Ascending aorta (tissue), 2 donors: ENCODE measurements at places on chromosomes 16 and 17.

DNA sequence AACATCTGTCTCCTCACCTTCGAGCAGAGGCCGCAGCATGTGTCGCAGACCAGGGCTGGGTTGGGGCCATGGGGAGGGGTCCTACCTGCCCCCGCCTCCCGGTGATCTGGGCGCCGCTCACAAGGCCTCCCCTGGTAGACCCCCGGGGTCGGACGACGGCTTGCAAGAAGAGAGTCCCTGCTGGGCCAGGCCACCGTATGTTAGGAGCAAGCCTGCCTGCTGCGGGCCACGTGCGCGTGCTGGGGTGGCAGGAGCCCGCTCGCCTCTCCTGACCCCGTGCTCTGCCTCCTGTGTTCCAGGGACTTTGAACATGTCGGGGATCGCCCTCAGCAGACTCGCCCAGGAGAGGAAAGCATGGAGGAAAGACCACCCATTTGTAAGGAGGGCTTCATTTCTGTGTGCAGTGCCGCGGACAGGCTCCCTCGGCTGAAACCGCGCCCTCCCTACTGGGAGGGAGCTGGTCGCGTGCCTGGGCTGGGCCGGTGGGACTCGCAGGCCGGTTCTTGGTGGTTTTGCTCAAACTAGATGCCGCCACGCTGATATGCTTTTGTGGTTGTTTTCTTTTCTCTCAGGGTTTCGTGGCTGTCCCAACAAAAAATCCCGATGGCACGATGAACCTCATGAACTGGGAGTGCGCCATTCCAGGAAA is 4.4 kb downstream of the UBE2I start:
- no peak overlapping the region for H3K27ac ChIP-seq
- no peak for DNase-seq
- H3K4me1 ChIP-seq: peaks cover 21% of the 10 kb centered on the region

- no peaks in the 10 kb centered on the region for H3K27me3 ChIP-seq
- no peaks in the 10 kb centered on the region for H3K36me3 ChIP-seq
- no peak for DNase-seq
- peaks cover 22% of the 10 kb centered on the region for H3K4me1 ChIP-seq
- H3K27ac ChIP-seq: no peak overlapping the region
- H3K4me3 ChIP-seq: no peak overlapping the region
Measured at GRCh38 chr17:75480281-75480680, 23.8 kb downstream of the TMEM94 start.

GRCh38 chr16:26981266-26981938 is 85.3 kb upstream of the C16orf82 start:
- H3K36me3 ChIP-seq: no peaks in the 10 kb centered on the region
- no peaks in the 10 kb centered on the region for H3K4me1 ChIP-seq

DNA sequence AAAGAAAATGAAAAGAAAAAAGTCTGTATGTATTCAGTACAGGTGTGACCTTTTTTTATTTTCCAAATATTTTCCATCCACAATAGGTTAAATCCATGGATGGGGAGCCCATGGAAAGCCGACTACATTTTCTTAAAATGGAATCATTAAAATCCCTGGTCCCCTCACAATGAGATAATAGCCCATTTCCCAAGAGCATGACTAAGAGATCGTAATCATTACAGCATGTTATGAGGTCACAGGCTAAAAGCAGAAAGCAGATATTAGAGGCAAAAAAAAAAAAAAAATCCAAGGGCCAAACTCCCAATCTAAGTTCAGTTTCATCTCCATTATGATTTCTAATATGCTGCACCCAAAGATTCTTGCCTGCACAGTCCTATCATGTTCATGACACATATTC is 44.7 kb downstream of the CYTH1 start:
- DNase-seq: no peak
- no peak overlapping the region for H3K4me3 ChIP-seq
- no peaks in the 10 kb centered on the region for H3K27me3 ChIP-seq
- no peaks in the 10 kb centered on the region for H3K36me3 ChIP-seq
- H3K27ac ChIP-seq: peak overlapping the region; percentile 72
- H3K4me1 ChIP-seq: peaks cover 7% of the 10 kb centered on the region

GRCh38 chr17:63295839-63296590 is 150.1 kb downstream of the CYB561 start:
- H3K27me3 ChIP-seq: no peaks in the 10 kb centered on the region
- peak overlapping the region; percentile 58 for H3K27ac ChIP-seq
- H3K36me3 ChIP-seq: no peaks in the 10 kb centered on the region
- peaks cover 11% of the 10 kb centered on the region for H3K4me1 ChIP-seq

- no peak for DNase-seq
- H3K27me3 ChIP-seq: no peaks in the 10 kb centered on the region
- H3K27ac ChIP-seq: no peak overlapping the region
Measured at GRCh38 chr17:67180275-67180674, 64.7 kb downstream of the HELZ start.

- no peaks in the 10 kb centered on the region for H3K36me3 ChIP-seq
- peaks cover 21% of the 10 kb centered on the region for H3K4me1 ChIP-seq
- H3K27ac ChIP-seq: no peak overlapping the region
- peak overlapping the region; percentile 59 for H3K4me3 ChIP-seq
Measured at GRCh38 chr16:10180771-10181163, 1.5 kb downstream of the GRIN2A start.

DNA sequence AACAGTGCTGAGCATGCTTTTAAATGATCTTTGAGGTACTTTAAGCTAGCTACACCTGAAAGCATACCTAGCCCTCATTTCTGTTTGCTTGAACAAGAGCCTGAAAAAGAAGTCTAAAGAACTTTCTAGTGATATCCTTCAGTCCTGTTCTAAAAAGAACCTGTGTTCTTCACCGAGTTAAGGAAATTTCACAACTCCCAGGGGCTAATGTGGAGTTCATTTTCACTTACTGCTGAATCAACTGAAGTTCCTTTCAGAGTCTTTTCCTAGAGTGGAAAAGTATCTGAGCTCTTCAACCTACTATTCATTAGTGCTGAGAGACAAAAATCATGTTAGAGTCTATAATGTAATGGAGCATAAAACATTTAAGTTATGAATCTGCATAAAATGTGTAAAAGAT is 66.9 kb downstream of the CHD9 start:
- no peak for DNase-seq
- no peak overlapping the region for H3K27ac ChIP-seq
- no peaks in the 10 kb centered on the region for H3K36me3 ChIP-seq
- no peaks in the 10 kb centered on the region for H3K4me1 ChIP-seq
- H3K4me3 ChIP-seq: no peak overlapping the region

- peak overlapping the region; percentile 97 for H3K27ac ChIP-seq
- no peaks in the 10 kb centered on the region for H3K27me3 ChIP-seq
- no peaks in the 10 kb centered on the region for H3K36me3 ChIP-seq
- peaks cover 43% of the 10 kb centered on the region for H3K4me1 ChIP-seq
- peak overlapping the region; percentile 85 for H3K4me3 ChIP-seq
Measured at GRCh38 chr17:59330053-59330942, 1.2 kb upstream of the YPEL2 start.

DNA sequence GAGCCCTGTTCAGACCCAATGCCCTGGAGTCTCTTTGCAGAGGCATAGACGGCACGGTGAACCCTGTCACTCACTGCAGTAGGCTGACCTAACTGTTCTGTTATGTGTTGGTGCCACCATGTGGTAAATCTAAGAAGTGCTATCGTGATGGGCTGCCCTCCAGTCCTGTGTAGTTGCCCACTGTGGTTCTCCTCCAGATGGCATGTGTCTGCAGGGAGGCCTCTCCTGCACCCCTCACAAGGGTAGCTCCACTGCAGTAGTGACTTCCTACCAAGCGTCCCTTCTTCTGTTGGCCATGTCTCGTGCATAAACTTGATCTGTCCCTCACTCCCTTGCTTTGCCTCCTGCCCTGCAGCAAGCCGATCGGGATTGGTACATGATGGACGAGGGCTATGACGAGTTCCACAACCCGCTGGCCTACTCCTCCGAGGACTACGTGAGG is 5.8 kb downstream of the DHX38 start:
- peaks cover 10% of the 10 kb centered on the region for H3K4me1 ChIP-seq
- no peak overlapping the region for H3K4me3 ChIP-seq
- no peaks in the 10 kb centered on the region for H3K27me3 ChIP-seq

GRCh38 chr16:84999200-84999599 is 12.1 kb downstream of the ZDHHC7 start:
- peak overlapping the region; percentile 74 for H3K27ac ChIP-seq
- no peak overlapping the region for H3K4me3 ChIP-seq
- H3K36me3 ChIP-seq: no peaks in the 10 kb centered on the region
- no peaks in the 10 kb centered on the region for H3K27me3 ChIP-seq

DNA sequence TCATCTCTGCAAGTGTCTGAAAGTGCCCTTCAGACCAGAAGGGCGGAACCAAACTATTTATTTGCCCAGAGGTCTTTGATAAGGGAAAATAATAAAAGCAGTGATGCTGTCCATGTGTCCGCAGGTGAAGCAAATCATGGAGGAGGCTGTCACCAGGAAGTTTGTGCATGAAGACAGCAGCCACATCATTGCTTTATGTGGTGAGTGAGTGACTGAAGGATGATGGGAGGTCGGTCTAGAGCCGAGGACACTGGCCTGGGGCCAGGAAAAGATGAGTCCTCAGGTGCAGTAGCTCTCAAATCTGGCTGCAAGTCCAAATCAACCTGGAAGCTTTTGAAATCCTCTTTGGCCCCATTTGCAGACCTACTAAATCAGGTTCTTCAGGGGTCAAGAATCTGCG is 6.1 kb downstream of the SGSM2 start:
- no peaks in the 10 kb centered on the region for H3K27me3 ChIP-seq
- H3K27ac ChIP-seq: no peak overlapping the region
- no peak for DNase-seq
- no peaks in the 10 kb centered on the region for H3K4me1 ChIP-seq
- peaks cover 9% of the 10 kb centered on the region for H3K36me3 ChIP-seq

DNA sequence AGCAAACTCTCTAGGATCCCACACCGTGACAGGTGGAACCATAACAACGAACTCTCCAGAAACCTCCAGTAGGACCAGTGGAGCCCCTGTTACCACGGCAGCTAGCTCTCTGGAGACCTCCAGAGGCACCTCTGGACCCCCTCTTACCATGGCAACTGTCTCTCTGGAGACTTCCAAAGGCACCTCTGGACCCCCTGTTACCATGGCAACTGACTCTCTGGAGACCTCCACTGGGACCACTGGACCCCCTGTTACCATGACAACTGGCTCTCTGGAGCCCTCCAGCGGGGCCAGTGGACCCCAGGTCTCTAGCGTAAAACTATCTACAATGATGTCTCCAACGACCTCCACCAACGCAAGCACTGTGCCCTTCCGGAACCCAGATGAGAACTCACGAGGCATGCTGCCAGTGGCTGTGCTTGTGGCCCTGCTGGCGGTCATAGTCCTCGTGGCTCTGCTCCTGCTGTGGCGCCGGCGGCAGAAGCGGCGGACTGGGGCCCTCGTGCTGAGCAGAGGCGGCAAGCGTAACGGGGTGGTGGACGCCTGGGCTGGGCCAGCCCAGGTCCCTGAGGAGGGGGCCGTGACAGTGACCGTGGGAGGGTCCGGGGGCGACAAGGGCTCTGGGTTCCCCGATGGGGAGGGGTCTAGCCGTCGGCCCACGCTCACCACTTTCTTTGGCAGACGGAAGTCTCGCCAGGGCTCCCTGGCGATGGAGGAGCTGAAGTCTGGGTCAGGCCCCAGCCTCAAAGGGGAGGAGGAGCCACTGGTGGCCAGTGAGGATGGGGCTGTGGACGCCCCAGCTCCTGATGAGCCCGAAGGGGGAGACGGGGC is 1.3 kb downstream of the SPN start:
- no peak overlapping the region for H3K27ac ChIP-seq
- no peaks in the 10 kb centered on the region for H3K36me3 ChIP-seq
- H3K4me1 ChIP-seq: peaks cover 2% of the 10 kb centered on the region
- no peaks in the 10 kb centered on the region for H3K27me3 ChIP-seq
- H3K4me3 ChIP-seq: peak overlapping the region; percentile 32
- no peak for DNase-seq

GRCh38 chr16:1530349-1530882 is 3.0 kb upstream of the TMEM204 start:
- peaks cover 33% of the 10 kb centered on the region for H3K4me1 ChIP-seq
- DNase-seq: no peak
- no peak overlapping the region for H3K4me3 ChIP-seq
- no peaks in the 10 kb centered on the region for H3K27me3 ChIP-seq
- peak overlapping the region; percentile 90 for H3K27ac ChIP-seq
- H3K36me3 ChIP-seq: no peaks in the 10 kb centered on the region

- DNase-seq: no peak
- no peaks in the 10 kb centered on the region for H3K27me3 ChIP-seq
- no peak overlapping the region for H3K4me3 ChIP-seq
Measured at GRCh38 chr16:12659871-12660270, 143.8 kb downstream of the CPPED1 start.

DNA sequence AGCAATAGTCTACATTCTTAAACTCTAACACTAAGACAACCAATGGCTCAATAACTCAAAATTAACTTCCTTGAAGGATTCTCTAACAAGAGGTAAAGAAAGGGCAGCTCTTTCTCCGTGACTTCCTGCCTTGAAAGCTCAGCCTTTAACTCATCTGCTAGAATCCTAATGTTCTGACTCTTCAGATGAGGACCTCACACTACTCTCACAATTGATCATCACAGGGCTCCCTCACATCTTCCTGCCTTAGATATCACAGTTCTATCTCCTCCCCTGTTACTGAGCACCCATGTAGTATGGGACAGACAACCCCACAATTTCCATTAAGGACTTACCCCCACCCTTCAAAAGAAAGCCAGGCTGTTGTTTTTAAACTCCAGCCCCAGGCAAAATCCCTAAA is 33.5 kb downstream of the SMURF2 start:
- no peaks in the 10 kb centered on the region for H3K36me3 ChIP-seq
- H3K4me3 ChIP-seq: no peak overlapping the region
- no peak overlapping the region for H3K27ac ChIP-seq
- peaks cover 3% of the 10 kb centered on the region for H3K4me1 ChIP-seq
- no peak for DNase-seq

DNA sequence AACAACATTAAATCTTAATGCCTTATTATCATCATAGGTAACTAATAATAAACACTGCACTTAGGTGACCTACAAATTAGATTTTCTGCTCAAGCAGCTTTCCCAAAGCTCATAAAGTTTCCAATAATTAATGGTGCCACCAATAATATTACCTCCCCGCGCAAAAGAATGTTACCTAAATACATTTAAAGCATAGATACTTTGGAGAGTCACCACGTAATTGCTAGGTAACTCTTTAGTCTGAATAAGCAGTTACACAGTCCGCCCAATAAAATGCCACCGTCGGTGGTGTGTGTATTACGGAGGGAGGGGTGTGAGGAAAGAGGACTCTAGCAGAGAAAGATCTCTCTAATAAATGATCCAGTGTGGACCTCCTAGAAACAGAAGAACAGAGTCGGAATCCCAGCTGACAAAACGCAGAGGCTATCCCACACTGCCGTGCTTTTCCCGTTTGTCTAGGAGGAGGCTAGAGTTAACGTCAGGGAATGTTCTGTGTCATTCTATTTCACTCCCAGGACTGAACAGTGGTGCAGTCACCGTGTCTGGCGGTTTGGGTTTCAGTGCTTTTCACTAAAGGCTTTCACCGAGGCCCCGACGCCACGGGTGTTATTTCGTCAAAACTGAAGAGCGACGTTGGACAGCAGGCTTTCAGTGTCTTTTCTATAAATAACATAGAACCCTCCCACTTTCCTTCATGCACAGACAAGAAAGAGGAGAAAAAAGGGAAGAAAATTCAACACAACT is 630 bp downstream of the RNFT1 start:
- peak overlapping the region; percentile 81 for H3K4me3 ChIP-seq
- no peaks in the 10 kb centered on the region for H3K4me1 ChIP-seq
- peaks cover 2% of the 10 kb centered on the region for H3K36me3 ChIP-seq
- no peaks in the 10 kb centered on the region for H3K27me3 ChIP-seq
- H3K27ac ChIP-seq: peak overlapping the region; percentile 92
- DNase-seq: no peak

GRCh38 chr16:66020642-66021041 is 345.8 kb upstream of the CDH5 start:
- no peaks in the 10 kb centered on the region for H3K4me1 ChIP-seq
- no peaks in the 10 kb centered on the region for H3K27me3 ChIP-seq
- H3K4me3 ChIP-seq: no peak overlapping the region

- no peak overlapping the region for H3K27ac ChIP-seq
- no peaks in the 10 kb centered on the region for H3K36me3 ChIP-seq
- peaks cover 5% of the 10 kb centered on the region for H3K4me1 ChIP-seq
- H3K4me3 ChIP-seq: no peak overlapping the region
Measured at GRCh38 chr17:29597361-29598172, 4.6 kb downstream of the ANKRD13B start.
